Breast epithelium (tissue), 4 donors: ENCODE measurements at places on chromosomes 5 and 9.

GRCh38 chr5:109313127-109313526 is 96.6 kb downstream of the PJA2 start:
- DNase-seq: no peak

- DNase-seq: no peak
These were observed 6.7 kb downstream of the AP3B1 start for GRCh38 chr5:78287833-78288232.

- DNase-seq: no peak
These were observed 101.8 kb downstream of the PJA2 start for GRCh38 chr5:109307951-109308350.

- DNase-seq: no peak
These were observed 23.7 kb downstream of the PPP3R2 start for GRCh38 chr9:101571114-101571513.

DNA sequence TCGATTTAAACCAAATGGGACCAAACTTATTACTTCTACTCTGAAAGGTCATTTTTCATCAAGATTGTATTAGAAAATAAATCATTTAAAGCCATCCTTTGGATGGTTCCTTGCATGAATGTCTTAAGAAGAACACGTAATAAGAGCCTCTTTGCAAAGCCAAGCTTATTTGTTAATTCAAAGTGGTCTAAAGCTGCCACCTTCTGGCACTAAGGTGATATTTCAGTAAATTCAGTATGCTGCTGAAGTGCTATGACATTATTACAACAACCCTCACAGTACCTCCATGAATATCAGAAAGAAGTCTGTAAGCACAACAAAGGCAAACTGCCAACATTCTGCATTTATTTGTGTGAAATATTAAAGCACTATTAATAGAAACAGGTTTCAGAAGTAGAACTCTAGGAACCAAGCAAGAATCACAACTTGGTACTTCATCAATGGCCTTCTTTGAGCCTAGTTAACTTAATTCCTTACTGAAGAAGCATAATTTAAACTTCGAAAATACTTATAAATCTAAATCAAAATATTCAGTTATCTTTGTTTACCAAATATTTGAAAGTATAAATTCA is 53.1 kb upstream of the TYRP1 start:
- no peak for DNase-seq

GRCh38 chr9:37121881-37122280 is 1.5 kb downstream of the ZCCHC7 start:
- DNase-seq: no peak

DNA sequence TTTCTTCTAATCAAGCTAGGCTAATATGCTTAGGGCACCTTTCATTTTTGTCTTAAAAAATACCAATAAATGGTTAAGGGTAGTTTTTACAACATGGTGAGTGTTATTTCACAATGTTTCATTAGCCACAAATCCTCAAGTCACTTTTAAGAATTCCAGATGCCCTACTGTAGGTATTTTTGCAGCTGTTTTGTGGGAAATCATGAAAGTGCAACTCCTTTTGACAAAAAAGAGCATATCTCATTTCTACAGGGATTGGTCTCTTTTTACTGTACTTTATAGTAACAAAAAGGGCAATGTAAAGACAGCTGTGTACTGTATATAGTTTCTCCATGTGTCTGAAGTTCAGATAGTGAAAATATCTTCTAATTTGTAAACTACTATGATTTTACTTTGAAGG is 28.3 kb upstream of the GAS1 start:
- DNase-seq: no peak

DNA sequence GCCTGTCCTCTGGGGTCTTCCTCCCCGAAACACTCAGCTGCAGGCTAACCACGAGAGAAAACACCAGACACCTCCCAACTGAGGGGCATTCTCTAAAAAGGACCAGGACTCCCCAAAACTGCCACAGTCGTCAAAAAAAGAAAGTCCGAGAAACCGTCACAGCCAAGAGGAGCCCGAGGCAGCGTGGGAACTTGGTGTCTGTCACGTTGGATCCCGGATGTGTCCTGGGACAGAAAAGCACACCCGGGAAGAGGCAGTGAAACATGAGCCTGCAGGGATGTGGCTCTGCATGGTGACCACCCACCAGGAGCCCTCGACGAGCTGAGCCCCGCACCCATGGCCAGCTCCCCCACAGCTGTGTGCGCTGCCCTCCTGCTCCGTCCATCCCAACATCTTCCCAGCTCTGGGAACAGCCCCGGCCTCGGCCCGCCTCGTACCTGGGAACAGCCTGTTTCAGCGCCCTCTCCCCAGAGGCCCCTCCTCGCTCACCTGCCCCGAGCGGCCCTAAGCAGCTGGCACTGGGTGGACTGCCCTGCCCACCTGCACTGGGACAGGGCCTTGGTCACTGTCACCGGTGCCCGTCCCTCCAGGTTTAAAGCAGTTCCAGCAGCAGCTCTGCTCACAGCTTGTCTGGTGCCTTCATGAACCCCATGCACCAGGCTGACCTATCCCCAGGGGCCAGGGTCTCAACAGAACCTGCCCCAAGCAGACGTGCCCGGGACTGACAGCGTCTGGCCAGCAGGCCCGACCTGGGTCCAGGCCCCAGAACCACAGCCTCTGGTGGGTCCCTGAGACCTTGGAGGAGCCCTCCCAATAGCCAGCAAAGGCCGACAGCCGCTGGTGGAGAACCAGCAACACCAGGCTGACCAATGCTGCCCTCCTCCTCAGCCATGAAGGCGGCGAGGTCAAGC is 10.9 kb downstream of the SLC12A7 start:
- DNase-seq: no peak

DNA sequence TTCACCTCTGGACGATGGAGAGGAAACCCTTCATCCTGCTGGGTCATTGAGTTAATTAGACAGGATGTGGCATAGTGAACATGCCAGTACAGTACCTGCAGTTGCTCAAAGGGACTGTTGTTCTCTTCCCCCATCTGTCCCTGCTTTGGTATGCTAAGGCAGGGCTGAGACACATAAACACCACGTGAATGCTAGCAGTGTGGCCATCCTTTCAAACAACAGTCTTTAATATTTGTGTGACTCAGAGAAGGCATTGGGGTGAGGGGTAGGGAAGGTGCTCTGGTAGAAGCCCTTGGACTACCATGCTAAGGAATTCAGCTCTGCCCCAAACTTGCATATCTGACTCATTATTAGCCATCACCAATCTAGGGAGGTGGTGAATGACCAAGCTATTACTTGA is 180.2 kb upstream of the ZNF618 start:
- no peak for DNase-seq

GRCh38 chr5:159440235-159440634 is 109.9 kb upstream of the IL12B start:
- no peak for DNase-seq

- DNase-seq: no peak
These were observed 409.5 kb downstream of the PDE4D start for GRCh38 chr5:59483971-59484472.
